ENCODE measurements at places on chromosomes 2 and 18.

DNA sequence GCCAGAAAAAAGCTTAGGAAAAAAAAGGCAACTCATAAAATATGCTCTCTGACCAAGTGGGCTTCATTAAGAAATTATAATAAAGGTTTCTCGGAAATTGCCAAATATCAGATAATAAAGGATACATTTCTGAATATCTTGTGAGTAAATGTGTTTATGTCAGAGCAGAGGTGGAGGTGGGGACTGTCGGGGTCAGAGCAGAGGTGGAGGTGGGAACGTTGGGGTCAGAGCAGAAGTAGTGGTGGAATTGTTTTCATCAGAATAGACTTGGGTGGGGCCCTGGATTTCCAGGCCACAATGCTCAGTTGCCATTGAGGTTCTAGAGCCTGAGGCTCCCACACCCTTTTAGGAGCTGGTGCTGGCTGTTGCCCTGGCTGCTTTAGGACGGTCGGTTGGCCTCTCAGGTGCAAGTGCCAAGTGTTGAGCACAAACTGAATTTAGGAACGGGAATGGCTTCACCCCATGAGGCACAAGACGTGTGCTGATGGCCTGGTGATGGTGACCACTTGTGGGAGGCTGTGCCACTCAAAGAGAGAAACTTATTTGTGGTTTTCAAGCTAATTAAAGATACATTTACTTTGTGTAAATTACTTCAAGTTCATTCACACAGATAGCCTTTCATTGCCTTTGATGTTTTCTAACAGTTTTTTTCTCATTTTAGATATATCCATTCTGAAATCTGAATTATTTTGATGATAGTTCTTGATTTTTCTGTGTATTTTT lies 131.5 kb downstream of the ATP9B start:
- peak; percentile 12 for DNase-seq

DNA sequence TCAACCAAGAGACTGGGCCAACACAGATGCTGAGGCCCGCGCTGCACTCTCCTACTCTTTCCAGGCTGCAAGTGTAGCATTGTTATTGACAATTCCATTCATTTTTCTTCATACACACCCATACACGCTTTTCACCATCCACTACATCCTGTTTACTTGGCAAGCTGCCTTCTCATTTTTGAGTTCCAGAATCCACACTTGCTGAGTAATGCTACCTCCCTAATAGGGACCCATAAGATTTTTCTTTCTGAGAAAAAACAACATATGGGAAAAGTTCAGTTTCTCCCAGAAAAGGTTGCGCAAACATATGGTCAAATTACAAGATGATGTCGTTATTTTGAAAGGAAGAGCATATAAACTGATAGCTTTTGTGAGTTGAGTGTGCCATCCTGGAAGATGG lies 3.3 kb upstream of the NETO1 start:
- DNase-seq: no peak

DNA sequence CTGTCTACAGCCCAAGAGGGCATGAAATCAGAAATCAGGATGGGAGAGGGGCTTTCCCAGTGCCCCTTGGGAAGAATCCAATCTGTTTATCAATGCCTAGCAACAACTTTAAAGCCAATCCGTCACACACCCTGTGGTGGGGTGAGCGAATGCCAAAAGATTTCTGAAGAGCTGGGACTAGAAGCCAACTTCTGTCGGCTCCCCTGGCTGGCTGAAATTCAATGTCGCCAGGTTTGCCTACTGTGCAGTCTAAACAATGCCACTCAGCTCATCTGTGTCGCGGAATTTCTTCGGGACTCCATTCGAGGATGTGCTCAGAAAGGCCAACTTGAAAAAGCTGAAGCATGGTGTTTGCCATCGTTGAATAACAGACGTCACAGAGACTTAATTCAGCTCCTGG lies 31.5 kb upstream of the NCKAP5 start:
- DNase-seq: no peak

GRCh38 chr2:11574176-11575046 lies 40.6 kb downstream of the GREB1 start:
- no peak for DNase-seq

GRCh38 chr2:52341732-52342131 lies 1309.8 kb upstream of the NRXN1 start:
- DNase-seq: no peak

- DNase-seq: no peak
Measured at GRCh38 chr2:207286106-207286505, 120.4 kb upstream of the KLF7 start.

DNA sequence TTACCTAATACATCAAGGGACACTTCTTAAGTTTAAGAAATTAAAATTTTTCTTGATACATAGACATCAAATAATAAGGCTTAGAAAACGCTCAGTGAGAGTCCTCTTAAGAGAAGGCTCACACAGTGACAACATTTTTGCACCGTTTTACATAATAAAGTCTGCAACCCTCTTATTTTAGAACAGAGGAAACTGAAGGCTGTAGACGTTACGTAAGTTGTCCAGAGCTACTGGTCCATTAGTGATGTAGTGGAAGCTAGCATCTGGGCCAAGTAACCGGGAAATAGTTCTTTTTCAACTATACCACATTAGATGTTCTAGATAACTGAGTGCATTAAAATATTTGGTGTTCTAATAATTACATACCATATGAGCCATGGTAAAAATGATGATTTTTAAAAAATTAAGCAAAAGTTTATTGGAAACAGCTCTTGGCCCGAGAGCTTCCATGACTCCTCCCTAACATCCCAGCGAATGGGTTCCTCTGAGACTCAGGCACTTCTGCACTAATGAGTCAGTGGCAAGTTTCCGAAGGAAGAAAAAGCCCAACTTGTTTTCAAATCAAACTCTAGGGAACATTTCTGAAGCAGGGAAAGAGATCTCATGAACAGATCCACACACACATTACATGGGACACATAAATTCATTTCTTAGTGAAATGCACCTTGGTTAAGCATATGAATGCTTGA lies 232.6 kb upstream of the PXDN start:
- no peak for DNase-seq

DNA sequence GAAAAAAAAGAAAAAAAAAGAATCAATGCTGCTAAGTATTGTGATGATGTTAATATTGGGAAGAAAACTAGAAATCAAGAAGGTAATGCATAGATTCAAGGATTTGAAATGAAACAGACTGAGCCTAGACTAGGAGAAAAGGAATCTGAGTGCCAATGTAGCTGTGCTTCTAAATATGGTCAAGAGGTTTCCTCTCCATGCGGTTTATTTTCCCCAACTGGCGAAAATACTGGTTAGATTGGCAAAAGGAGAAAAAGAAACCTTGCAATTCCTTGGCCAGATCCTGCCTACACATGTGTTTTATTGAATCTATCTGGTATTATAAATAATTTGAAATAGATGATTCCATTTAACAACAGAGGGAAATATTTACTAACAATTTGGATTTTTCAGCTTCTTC lies 5.7 kb downstream of the SCN3A start:
- DNase-seq: no peak

- DNase-seq: no peak
Measured at GRCh38 chr2:207483477-207483876, 46.3 kb upstream of the CREB1 start.

- no peak for DNase-seq
Measured at GRCh38 chr2:196464311-196464710, 175.2 kb upstream of the CCDC150 start.

DNA sequence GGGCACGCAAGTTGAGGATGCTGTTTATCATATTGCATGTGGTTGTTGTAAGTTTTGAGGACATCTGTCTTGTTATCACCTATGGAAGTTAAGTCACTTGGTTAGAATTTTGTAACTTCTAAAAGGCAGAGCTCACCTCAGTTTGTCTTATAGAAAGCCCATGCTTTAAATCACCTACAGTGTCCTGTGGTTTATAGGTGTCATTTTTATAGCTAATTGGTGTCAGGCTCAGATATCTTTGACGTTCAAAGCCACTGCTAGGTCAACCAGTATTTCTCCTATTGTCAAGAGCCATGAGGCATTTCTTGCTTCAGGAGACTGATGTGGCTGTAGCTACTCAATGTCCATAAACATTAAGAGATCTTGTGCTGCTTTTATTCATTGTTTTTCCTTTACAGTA lies 16.8 kb downstream of the ZNF532 start:
- DNase-seq: no peak

DNA sequence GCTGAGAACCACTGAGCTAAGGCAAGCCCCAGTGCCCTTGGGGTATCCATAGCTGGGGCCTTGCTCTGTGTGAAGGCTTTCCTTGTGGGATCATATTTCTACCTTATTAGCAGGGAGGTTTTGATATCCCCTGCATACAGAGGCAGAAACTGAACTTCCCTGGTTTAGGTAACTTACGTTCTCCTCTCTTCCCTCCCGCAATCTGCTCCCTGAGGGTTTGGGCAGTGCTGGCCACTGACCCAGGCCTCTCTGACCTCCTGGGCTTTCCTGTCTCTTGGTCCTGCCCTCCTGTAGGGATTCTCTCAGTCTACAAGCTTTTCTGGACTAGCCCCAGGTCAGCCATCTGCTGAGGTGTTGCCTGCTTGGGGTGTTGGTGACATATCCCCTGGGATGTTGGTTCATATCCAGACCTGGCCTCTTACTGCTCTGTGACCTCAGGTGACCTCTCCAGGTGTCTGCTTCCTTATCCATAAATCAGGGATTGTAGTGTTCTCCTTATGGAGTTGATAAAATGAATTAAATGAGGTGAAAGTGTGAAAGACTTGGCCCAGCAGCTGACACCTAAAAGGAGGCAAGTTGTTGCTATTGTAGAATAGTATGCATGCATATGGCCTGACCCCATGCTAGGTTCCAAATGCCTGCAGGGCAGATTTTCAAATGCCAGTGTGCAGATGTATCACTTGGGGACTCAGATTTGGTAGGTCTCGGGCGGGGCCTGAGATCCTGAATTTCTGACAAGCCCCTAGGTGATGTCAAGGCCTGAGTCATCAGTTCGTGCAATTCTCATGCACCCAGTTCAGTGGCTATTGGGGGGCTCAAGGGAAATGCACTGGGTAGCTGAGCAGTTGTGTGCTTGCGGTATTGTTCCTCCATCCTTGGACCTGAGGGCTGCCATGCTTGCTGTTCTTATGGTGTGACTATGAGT lies 106.6 kb downstream of the FHOD3 start:
- DNase-seq: no peak

- DNase-seq: no peak
Measured at GRCh38 chr2:176687944-176688343, 418.7 kb downstream of the MTX2 start.

- DNase-seq: no peak
Measured at GRCh38 chr18:73531601-73532000, 616.0 kb downstream of the FBXO15 start.

GRCh38 chr2:158936978-158937377 lies 31.5 kb upstream of the TANC1 start:
- DNase-seq: no peak

GRCh38 chr2:194363878-194364277 lies 1293.1 kb upstream of the SLC39A10 start:
- no peak for DNase-seq

DNA sequence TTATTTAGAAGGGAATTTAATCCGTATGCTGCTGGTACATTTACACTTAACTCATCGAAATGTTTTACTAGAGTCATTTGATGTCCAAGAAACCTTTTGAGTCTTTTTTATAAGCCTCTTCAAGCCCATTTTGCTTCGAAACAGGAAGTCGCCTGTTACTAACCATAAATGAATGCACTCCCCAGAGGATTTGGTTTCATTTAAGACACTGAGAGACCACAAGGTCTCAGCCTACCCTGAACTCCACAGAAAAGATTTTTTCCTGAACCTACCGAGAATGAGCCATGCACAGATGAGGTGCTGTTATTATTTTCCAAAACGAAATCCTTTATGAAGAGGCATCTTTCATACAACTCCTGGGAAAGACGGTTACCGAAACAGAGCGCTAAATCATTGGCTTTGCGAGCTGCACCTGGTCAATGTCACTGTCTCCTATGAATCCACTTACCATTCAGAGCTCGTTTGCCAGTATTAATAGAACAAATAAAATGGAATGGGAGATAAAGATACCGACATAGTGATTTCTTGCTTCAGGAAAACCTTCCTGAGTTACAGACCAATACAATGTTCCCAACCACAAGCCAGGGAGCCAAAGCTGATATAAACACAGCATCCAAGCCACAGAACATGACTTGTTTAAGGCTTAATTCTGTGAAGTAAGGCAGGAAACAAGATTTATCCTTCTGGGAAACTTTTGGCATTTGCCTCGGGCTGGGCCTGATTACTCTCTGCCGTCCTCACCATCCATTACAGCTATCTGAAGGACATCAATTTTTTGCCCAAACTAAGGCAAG lies 382.1 kb downstream of the OSR1 start:
- DNase-seq: no peak

DNA sequence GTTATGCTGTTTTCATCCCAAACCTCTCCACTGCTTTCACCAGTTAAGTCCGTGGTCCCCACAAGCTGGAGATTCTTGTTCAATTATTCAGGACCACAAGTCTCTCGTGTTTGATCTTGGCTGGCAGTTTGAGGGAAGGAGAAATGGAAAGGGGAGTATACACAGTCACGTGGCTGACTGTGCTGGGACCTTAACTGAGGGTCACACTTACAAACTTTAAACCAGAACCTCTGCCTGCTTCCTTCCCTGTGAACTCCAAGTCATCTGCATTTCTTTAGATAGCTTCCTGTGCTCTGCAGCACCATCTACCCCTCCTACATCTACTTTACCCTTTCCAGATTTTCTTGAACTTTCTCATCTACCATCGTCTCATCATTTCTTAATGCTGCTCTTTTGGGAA lies 91.7 kb downstream of the ARHGEF4 start:
- no peak for DNase-seq

DNA sequence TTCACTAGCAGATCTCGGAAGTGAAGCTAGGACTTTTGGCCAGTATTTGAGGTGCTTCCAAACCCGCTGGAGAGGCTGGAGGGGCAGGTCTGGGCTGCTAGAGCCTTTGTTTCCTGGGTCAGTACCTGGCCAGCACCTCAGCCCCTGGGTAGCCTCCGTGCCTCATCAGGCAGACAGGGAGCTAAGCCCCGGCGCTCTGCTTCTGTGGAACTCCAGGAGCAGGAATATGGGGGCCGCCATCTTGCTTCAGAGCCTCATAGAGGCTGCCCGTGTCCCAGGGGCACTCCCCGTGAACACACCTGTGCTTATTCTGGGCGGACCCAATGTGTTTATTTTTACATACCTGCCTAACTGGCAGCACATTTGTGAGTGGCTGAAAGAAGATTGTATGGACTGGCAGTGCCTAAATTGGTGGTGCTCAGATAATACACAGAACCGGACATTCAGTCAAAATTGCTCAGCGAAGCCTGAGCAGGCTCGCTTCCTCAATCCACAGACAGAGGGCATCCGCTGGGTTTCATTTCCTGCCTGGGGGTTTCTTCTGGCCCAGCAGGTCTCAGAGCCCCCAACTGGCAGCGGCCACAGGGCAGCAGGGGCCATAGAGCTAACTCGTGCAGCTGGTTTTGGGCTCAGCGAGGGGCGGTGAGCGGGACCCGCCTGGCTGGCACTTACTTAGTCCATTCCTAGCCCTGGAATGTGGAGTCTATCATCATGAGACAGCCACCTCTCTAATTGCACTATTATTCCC lies 176.8 kb upstream of the ALKAL2 start:
- no peak for DNase-seq

- DNase-seq: no peak
Measured at GRCh38 chr2:112924821-112925220, 13.9 kb downstream of the IL37 start.

- DNase-seq: no peak
Measured at GRCh38 chr2:1935476-1935875, 191.2 kb upstream of the PXDN start.

GRCh38 chr2:112003576-112004252 lies 51.4 kb upstream of the TMEM87B start:
- no peak for DNase-seq

Measured in activated naive CD4-positive, alpha-beta T cell (primary cell).